ENCODE measurements at places on chromosomes 1 and 21. TPM values are rescaled to one million over a fixed set of nuclear protein-coding genes. Genes with fewer than 3 reads are reported as not detected.

- DNase-seq, result no peak
Measured at GRCh38 chr1:15443281-15443680, 5.0 kb downstream of the CTRC start.

Gene AMY2A
- total RNA-seq, result not detected

Gene MPC2
- 33.6 TPM for total RNA-seq

DNA sequence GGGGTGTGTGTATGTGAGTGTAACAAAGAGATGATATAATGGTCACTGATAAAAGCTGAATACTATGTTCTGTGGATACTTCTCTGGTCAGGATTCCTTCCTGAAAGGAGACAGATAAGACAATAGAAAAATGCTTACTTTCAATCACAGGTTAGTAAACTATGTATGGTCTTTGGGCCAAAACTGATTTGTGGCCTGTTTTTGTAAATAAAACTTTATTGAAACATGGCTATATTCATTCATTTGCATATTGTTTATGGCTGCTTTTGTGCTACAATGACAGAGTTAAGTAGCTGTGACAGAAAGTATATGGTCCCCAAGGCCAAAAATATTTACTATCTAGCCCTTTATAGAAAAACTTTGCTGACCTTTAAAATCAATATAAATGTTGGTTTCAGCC, 82.2 kb upstream of the DMRTA2 start:
- no peak for DNase-seq

Gene C1orf87
- total RNA-seq, result not detected

Gene MTARC1
- total RNA-seq, result 11.5 TPM

DNA sequence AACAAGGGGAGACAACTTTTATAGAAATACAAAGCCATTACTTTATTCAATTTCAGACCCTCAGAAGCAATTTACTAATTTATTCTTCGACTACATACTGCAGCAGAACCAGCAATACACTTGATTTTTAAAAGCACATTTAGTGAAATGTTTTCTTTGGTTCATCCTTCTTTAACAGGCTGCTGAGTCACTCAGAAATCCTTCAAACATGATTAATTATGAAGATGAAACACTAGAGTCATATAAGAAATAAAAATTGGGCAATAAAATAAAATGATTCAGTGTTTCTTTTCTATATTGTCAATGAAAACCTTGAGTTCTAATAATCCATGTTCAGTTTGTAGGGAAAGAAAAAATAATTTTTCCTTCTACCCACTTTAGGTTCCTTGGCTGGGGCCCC, 47.0 kb downstream of the CHML start:
- no peak for DNase-seq

DNA sequence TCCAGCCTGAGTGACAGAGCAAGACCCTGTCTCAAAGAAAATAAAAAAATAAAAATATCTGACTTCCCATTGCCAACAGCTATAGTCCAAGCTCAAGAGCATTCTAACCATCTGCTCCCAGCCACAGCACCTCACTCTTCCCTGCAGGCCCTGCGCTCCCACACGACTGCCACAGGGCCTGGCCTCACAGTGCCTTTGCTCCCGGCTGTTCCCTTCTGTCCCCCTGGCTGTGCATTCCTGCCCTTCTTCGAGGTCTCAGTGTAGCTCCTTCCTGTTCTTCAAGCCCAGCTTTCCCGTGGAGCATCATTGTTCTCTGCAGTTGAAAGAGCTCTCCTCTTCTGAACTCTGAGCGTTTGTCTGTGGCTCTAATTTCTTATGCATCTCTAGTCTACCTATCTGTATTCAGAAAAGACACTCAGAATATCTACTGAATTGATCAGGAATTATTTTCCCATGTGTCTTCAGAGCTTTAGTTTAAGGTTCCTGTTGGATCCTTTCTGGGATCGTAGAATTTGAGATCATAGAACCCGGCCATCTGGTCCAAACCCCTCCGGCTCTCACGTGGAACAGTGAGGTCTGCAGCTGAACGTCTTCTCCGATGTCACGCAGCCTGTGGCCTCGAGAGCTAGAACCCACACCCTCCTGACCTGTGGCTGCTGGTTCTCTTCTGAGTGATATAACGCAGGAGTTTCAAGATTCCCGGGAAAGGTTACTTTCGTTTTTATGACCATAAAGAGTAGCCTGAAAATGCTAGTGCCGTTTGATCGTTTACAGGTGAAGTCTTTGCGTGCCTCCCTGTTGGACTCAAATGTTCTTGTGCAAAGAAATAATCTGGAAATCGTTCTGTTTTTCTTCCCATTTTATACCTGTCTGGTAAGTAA, 54.4 kb downstream of the DOP1B start:
- peak; percentile 57 for DNase-seq

GRCh38 chr1:77655431-77655974, 27.0 kb downstream of the ZZZ3 start:
- no peak for DNase-seq

DNA sequence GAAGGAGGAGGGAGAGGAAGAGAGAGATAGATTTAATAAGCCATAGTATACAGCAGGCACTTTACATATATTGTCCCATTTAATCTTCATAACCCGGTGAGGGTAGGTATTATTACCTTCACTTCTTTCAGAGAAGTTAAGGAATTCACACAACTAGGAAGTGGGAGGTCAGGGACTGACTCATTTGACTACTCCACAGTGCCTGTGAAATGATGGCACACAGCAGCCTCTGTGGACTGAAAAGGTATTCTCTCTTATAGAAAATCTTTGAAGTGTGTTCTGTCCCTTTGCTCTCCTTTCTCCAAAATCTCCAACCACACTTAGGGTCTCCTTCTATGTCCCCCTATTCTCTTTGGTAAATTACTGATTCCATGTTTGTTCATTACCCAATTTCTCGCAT, 23.9 kb downstream of the PALMD start:
- DNase-seq, result no peak

Gene CBS
- 56.9 TPM for total RNA-seq

GRCh38 chr1:29397981-29398380, 161.7 kb downstream of the PTPRU start:
- no peak for DNase-seq

GRCh38 chr1:225617956-225618355, 35.0 kb downstream of the ENAH start:
- DNase-seq, result no peak

GRCh38 chr1:232263452-232263851, 366.5 kb downstream of the SIPA1L2 start:
- no peak for DNase-seq

DNA sequence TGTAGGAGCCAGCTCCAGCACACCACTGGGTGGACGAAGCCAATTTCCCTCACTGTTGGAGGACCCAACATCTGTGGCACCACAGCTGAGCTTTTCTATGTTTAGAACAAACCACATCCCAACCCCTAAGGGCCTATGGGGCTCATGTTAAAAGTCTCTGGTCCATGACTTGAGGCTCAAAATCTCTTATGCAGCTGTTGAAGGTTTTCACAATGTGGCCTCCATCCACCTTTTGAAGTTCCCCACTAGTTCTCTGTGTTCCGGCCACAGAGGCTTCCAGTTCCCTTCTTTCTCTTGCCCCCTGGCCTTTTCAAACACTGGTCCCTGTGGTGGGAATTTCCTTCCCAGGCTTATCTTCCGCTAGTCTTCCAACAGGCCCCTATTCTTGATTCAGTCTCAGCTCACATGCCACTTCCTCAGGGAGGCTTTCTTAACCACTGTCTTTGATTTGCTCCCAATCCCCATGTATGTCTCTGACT, 3.9 kb upstream of the IFNLR1 start:
- DNase-seq, result no peak

Gene POU3F1
- 16.5 TPM for total RNA-seq

Gene ZSWIM5
- 5.8 TPM for total RNA-seq

Gene ACTL8
- total RNA-seq, result 0.15 TPM

- no peak for DNase-seq
Measured at GRCh38 chr1:221469476-221469875, 272.4 kb downstream of the DUSP10 start.

- DNase-seq, result peak; percentile 45
Measured at GRCh38 chr1:33429856-33430691, 821 bp downstream of the PHC2 start.

GRCh38 chr1:87296206-87296605, 32.5 kb upstream of the LMO4 start:
- DNase-seq, result no peak

DNA sequence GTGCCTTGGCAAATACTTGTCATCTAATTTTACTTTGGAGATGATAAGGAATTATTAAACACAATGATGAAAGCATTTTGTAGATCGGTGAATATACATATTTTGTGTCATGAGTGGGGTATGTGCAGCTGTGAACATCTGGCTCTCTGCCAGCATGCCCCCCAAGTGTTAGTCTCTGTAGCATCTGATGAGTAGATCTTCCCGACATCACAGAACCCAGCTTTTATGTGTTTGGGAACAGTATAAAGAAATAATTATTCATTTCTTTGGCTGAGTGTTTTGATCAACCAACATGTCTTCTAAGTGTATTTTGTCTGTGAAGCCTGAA, 4.5 kb upstream of the CTNNBIP1 start:
- DNase-seq, result no peak

DNA sequence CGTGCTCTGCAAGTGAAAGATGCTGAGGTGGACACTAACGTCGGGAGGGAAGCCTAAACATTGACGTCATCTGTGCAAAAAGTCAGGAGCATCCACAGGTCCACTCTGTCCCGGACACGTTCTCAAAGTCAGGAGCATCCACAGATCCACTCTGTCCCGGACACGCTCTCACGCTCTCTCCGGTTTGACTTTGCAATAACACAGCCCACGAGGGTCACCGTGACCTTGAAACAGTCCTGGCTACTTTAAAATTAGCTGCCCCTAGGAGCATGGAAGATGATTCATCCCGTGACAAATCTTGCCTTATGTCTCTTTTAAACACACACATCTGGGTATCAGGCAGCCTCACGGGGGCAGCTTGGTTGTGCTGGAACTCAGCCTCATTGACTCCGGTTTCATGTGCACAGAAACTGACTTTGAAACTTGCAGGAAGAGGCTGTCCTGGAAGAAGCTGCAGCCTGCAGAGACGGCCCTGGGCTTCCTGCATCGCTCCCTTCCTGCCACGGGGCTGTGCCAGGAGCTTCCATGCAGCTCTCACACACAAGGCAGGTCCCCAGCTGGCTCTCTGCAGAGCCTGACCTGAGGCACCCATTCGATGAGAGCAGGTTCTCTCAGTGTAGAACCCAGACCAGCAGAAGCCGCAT, 18.1 kb upstream of the COL18A1 start:
- no peak for DNase-seq

DNA sequence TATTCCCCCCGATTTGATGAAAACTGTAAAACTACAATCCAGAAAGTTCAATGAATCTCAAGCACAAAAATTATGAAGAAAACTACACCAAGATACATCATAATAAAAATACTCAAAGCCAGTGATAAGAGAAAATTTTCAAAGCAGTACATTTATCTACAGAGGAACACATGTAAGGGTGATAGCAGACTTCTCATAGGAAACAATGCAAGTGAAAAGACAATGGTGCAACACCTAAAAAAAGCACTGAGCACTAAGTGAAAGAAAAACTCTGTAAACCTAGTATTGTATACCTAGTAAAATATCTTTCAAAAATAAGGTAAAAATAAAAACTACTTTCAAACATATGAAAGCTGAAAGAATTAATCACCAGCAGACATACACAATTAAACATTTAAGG, 76.1 kb upstream of the IRF2BP2 start:
- no peak for DNase-seq

Gene RCAN3
- 9.3 TPM for total RNA-seq

Gene LRRC38
- not detected for total RNA-seq

Gene FAM177B
- not detected for total RNA-seq

DNA sequence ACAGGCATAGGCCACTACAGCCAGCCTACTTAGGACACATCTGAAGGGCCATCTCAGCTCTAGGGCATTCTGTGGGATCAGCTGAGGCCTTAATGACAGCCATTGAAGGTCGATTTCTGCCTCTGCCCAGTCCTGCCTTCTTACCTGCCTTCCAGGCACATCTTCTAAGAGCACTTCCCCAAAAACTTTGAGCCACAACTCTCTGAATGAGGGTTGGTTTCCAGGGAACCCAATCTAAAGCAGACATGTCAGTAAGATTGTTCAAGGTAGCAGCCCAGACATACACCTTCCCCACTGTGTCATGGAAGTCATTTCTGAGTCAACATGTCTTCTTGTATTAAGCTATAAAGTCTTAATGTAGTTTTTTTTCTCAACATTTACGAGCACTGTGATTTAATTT, 18.2 kb upstream of the SSBP3 start:
- DNase-seq, result no peak

GRCh38 chr1:77874804-77875445, 13.5 kb upstream of the NEXN start:
- no peak for DNase-seq

Gene NPPA
- total RNA-seq, result not detected

GRCh38 chr21:44423312-44423821, 31.9 kb upstream of the LRRC3 start:
- no peak for DNase-seq

GRCh38 chr21:43306911-43307676, 119.8 kb downstream of the SIK1 start:
- DNase-seq, result no peak

Gene OR2M7
- total RNA-seq, result not detected

Gene LRRC71
- total RNA-seq, result not detected

Gene HTR1D
- 2.0 TPM for total RNA-seq

DNA sequence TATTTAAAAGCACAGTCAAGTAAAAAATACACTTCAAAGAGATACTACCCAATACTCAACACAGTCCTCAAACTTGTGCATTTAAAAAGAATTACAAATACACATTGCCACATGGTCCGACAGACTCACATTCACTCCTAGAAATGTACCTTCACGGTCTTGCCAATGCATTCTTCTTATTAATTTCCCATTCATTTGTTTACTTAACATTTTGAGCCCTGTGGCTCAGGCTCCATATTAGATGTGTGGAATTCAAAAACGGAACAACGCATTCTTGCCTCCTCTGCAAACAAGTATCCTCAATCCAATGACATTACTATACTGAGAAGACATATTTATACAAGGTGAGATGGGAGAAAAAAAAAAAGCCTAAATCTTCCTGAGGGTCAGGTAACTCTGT, 2.5 kb upstream of the DUSP23 start:
- DNase-seq, result no peak

DNA sequence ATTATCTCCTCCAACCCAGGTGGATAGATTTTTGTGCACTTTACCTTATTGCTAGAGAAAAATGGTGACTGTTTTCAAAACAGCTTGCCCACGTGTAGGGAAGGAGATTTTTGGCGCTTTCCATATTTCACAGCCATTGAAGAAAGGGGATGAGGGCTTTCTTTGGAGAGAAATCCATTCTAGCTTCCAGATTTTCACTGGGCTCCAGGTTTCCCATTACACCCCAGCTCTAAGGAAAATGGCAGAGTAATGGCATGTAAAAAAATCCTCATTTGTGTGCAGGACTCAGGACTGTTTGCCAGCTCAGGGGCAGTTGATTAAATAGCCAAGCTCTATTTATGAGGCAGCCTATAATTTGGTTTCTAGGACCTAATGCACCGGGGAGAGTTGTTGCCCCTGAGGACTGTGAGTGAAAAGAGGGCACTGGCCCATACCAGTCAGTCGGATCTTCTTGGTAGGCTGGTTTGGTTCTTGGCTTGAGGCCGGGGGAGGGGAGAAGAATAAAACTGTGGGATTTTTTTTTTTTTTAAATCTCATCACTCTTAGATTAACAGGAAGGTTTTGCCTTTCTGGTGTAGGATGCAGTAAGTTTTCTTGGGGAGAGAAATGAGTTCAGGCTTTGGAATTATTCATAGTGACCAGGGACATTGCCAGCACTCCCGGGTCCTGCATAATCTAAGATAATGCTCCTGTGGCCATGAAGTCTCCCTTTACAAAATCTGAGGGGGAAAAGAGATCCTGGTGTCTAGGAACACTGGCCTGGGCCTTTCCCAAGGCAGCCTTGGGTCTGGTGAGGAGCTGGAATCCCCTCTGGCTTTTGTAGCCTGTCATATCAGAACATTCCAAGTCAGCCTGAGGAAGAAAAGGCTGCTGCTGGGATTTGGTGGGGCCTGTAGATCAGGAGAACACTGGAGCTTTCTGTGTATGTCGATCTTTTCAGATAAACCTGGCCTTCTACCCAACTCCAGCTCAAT, 1.9 kb upstream of the ARID1A start:
- DNase-seq, result peak; percentile 60

All from neural progenitor cell (in vitro differentiated cells).